HFF-Myc (cell line): ENCODE measurements at places on chromosomes 3 and 15.

DNA sequence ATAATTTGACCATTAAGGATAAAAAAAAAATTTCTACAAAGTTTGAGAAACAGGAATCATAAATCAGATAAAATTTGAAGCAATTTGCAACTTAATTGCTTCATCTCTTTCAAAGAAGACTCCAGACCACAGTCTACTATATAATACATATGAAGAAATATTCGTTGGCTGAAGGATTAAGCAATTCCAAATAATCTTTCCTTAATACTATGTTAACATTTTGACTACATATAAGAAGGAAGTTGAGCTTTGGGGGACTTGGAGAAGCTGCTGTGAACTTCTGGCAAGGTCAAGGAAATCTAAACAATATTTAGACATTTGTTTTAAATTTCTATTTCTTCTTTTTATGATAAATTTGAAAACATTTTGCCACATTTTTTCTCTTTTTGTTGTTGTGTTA, 13.5 kb upstream of the GABRR3 start:
- no peak for DNase-seq

DNA sequence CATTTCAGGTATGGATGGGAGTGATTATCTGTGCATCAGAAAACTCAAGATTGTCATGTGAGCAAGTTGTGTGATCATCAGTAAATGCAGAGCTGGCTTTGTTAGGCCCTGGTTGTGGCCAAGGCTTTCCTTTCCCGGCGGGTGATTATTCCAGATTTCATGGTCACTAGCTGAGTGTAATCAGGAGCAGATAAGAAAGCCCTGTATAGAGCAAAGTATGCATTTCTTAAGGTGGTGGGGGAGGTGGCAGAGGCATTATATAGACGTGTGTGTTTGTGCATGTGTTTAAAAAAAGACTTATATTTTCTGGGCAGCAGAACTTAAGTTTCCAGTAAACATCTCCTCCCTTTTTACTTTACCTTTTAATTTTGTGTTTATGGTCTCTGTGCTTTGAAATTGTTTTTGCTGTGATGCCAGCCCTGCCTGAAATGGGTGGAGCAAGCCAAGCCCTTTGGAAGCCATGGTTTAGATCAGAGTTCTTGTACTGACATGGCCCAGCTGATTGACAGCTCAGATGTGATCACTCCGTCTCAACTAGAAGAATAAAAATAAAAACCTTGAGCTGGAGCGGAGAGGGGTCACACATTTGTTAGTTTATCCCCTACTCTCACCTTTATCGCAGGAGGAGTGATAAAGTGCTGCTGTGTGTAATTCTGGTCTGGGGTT, 22.2 kb downstream of the SMAD3 start:
- no peak for DNase-seq

DNA sequence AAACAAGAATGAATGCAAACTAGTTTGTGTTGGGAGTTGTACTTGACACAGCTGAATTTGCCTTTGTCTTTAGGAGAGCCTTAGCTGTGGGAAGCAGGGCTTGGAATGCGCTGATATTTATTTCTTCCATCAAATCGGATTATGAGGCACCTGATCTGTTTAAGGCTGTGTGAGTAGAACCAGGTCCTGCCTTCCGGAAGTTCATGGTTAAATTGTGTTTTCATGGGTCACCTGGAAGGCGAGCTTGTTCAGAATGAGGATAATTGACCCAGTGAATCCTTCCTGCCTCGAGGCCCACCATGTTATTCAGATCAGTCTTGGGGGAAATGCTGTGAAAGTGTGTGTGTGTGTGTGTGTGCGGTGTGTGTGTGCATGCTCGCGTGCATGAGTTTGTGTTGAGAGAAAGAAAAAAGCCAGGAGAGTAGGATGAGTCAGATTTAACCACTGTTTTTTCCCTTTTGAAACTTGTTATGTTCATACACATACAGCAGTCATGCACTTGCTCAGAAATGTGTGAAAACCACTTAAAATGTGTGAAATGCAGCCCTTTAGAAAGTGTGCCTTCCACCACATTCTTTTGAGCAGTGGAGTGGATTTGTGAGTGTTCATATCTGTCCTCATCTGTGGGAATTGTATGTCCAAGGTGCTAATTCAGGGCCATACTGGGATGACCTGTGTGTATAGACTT, 36.7 kb downstream of the SMAD3 start:
- no peak for DNase-seq

- no peak for DNase-seq
Observed at GRCh38 chr3:153852355-153852754, 268.8 kb upstream of the ARHGEF26 start.

DNA sequence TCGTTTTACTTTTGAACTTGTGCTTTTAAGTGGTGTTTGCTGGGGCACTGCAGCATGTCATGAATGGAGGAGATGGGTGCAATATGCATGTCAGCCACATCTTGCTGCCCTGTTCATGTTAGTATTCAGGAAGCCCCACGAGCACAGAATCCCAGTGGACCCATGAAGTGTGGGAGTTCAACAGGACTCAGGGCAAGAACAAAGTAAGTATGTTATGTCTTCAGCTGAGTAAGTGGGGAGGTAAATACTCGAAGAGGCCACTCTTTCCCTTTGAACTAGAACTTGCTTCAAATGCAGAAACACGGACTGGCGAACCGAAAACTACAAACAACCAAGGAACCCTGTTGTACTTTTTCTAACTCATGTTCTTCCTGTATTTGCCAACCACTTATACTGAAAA, 23.4 kb downstream of the SOX14 start:
- DNase-seq: no peak

GRCh38 chr3:12532182-12532581, 13.1 kb downstream of the MKRN2OS start:
- no peak for DNase-seq

GRCh38 chr15:79339588-79340314, 28.8 kb downstream of the TMED3 start:
- DNase-seq: peak; percentile 20

- no peak for DNase-seq
Observed at GRCh38 chr3:45826321-45826720, 15.6 kb downstream of the LZTFL1 start.

DNA sequence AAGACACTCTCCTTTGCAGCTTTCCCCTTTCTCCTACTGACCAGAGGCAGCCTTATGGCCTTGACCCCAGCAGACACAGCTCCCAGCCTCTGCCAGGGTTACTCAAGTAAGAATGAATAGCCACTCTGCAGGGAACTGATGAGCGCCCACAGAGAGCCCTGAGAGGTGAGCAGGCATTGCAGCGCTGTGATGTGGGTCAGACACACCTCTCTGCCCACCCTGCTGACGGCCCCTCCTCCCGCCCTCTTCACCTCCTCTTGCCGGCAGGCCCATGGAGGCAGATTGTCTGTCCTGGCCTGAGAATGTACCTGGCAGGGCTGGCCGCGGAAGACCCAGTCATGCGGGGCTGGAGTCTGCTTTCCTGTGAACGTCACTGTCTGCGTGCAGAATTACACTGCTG, 512.6 kb upstream of the PPP2R3A start:
- DNase-seq: no peak
